Pancreas (tissue), 10 donors: ENCODE measurements at places on chromosomes 16 and 17.

- no peak for DNase-seq
These were observed 118.3 kb upstream of the EEF2KMT start for GRCh38 chr16:5215901-5216300.

DNA sequence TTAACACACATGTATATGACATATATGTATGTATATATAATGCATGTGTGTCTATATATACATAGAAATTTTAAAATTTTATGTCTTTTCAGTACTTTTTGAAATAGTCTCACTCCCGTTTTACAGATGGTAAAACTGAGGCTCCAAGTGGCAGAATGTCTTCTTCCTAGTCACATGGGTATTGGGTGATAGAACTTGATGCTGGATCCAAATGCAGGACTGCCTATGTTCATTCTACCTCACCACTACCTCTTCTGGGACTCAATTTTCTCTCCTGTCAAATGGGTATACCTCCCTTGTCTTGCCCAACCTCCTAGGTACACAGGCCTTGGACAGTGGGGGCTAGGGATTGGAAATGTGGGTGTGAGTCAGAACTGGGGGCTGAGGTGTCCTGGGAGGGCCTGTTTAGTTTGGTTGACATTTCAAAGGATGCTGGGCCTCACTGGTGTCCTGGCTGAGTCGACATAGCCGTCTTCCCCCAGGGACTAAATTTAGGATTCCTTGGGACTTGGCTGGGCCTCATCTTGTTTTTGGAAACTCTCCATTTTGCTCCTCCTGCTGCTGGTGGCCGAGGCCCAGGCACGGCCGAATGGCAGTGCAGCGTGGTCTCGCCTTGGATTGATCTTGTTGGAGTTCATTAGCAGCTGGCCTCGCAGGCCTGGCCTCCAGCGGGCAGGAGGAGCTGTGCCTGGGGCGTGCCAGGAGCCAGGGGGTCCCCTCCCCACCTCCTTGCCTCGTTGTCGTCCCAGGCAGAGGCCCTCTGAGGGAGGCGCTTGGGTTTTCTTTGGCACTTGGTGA lies 25.9 kb downstream of the NKD1 start:
- DNase-seq: no peak

DNA sequence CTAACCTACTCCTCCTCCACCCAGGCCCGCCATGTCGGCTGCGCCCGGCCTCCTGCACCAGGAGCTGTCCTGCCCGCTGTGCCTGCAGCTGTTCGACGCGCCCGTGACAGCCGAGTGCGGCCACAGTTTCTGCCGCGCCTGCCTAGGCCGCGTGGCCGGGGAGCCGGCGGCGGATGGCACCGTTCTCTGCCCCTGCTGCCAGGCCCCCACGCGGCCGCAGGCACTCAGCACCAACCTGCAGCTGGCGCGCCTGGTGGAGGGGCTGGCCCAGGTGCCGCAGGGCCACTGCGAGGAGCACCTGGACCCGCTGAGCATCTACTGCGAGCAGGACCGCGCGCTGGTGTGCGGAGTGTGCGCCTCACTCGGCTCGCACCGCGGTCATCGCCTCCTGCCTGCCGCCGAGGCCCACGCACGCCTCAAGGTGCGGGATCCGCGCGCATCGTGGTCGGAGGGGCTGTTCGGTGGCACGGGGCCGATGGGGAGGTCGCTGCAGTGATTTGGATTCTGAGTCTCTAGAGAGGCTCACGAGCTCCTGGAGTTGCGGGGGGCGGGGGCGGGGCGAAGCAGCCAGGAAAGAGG lies 878 bp downstream of the TRIM72 start:
- no peak for DNase-seq

DNA sequence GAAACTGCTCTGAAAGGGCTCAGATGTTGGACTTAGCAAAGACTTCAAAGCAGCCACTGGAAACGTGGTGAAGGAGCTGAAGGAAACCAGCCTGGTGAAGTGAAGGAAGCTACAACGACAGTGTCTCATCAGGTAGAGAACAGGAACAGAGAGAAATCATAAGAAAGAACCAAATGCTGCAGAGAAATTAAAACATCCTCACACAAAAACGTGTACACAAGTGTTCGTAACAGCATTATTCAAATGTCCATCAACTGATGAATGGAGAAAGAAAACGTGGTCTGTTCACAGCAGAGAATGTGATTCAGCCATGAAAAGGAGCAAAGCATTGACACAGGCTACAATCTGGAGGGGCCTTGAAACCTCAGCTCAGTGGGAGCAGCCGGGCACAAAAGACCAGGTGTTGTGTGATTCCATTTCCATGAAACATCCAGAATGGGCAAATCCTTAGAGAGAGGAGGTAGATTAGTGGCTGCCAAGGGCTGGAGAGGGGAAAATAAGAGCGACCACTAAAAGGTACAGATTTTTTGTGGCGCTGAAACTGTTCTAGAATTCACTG lies 26.9 kb downstream of the IFT140 start:
- DNase-seq: no peak

- DNase-seq: no peak
These were observed 6.1 kb downstream of the IL21R start for GRCh38 chr16:27408012-27408601.

DNA sequence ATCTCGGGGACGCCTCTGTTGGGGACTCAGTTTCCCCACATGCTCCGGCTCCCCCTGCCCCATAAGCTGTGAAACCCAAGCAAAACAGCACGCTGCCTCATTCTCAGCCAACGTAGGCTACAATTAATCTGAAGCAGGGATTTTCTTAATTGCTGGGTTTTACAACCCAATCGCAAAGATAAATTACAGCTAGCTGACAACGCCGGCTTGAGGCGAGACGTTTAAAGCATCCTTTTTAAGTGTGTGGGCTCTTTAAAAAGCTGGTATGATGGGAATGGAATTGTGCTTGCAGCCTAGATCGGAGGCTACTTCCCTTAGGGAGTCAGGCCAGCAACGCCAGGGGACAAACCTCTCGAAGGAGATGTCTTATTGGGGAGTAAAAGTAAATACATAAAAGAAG lies 185.3 kb downstream of the ZNF423 start:
- DNase-seq: no peak

GRCh38 chr16:64292161-64292560 lies 829.7 kb downstream of the CDH11 start:
- no peak for DNase-seq

DNA sequence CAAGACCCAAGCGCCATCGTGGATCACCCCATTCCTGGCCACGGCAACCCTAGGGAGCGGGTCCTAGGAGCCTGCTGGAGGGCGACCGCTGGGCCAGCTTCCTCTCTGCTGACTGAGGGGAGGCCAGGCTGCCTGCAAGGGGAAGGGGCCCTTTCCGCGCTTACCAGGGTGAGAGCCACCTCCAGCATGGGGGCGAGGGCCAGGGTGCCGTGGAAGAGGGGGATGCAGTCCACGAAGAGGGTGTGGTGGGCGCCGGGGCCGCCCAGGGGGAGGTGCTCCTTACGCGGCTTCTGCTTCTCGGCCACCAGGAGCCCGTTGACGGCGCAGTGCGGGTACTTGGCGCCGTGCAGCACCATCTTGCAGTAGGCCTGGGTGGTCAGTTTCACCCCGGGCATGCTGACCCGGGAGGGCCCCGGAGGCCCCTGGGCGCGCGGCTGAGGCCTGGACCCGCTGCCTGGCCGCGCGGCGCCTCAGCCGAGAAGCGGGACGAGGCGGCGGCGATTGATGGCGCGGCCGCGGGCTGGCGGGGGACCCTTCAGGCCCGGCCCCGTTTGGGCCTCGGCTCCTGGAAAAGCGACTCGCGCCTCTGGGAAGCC lies 345 bp downstream of the EMC8 start:
- DNase-seq: no peak

GRCh38 chr17:40316571-40317344 lies 7.8 kb downstream of the RARA start:
- DNase-seq: peak; percentile 46

- DNase-seq: no peak
These were observed 34.3 kb downstream of the HEATR3 start for GRCh38 chr16:50099957-50100648.

DNA sequence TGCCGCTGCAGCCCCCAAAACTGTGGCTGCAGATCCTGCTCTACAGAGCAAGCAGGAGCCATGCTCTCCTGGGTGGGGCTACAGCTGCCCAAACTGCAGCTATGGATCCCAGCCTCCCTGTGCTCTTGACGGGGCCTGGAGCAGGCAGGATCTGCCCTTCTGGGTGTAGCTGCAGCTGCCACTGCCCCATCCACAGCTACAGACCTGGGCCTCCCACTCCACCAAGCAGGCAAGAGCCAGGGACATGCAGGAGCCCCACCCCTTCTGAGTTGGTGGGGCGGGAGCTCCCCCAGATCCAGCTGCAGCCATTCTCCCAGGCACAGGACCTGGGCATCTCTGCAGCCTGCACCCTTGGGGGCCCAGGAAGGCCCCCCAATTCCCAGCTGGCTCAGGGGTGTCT lies 551.2 kb upstream of the CA10 start:
- DNase-seq: no peak

GRCh38 chr16:3481696-3482658 lies 13.3 kb downstream of the C16orf90 start:
- no peak for DNase-seq

DNA sequence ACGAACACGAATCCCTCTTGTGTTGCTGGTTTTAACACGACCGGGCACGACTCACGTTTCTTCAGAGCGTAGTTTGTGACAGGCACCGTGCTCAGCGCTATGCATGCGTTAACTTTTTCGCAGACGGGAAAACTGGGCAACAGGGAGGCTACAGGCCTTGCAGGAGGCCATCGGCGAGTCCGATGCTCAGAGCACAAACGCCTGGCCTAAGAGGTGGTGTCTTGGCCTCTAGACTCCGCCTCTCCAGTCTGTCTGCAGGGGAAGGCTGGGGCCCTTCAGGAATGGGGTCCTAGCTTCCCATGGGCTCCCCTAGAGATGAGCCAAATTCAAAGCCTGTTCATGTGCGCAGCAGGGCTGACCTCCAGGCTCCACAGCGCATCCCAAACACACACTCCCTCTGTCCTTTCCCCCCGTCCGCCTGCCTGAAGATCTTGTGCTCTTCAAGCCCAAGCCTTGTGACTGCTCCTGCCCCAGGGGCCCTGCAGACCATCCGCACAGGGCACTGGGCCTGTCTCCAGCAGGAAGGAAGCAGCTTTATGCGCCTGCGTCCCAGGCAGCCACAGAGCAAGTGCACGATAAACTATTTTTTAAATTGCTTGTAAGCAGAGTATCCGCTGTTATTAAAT lies 3.1 kb downstream of the CLCN7 start:
- no peak for DNase-seq

DNA sequence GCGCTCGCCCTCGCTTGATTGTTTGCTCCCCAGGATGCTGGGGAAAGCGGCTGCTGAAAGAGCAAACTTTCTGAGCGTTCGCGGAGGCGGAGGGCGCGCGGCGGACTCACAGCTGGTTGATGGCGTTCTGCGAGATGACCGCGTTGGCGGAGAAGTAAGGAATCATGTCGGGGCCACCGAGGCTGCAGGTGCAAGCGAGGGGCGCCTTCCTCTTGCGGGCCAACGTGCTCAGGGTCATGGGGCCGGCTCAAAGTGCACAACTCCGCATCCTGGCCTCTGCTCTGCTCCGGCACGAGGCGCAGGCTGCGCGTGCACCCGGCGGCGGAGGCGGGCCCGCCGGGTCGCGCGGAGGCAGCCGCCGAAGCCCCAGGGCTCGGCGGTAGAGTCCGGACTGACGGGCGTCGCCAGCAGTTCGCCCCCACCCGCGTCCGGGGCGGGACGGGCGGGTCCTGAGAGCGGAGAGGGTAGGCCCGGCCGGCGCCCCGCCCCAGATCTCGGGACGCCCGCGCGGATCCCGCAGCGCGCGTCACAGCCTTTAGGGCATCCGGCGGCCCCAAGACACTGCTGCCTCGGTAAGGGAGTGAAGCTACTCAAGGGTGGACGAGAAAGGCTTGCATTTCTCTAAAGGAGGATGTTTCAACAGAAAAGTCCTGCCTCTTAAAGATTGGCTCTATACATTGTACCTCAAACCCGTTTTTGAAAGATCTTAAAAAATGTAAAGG lies 138.5 kb upstream of the CORO6 start:
- DNase-seq: peak; percentile 75

- no peak for DNase-seq
These were observed 48.8 kb downstream of the RPA1 start for GRCh38 chr17:1878419-1879121.

- no peak for DNase-seq
These were observed 86.1 kb upstream of the SALL1 start for GRCh38 chr16:51237207-51237606.

GRCh38 chr17:16439303-16439791 lies 24.0 kb downstream of the TRPV2 start:
- DNase-seq: no peak

DNA sequence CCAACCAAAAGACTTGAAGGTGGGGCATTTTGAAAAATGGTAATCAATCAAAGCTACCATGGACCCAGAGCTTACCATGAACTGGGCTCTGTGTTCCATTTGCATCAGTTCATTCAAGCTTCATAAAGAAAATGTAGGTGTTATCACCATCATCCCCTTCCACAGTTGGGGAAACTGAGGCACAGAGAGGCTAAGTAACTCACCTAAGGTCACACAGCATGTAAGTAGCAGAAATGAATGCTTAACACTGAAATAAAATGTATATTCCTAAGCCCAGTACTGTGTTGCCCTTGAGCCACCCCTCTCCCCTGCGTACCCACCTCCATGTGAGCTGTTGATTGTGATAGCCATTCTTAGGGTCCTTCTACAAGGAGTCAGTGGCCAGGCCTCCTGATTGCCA lies 83.6 kb downstream of the VAT1L start:
- DNase-seq: no peak

- DNase-seq: no peak
These were observed 3.1 kb downstream of the PLCG2 start for GRCh38 chr16:81782236-81782635.

DNA sequence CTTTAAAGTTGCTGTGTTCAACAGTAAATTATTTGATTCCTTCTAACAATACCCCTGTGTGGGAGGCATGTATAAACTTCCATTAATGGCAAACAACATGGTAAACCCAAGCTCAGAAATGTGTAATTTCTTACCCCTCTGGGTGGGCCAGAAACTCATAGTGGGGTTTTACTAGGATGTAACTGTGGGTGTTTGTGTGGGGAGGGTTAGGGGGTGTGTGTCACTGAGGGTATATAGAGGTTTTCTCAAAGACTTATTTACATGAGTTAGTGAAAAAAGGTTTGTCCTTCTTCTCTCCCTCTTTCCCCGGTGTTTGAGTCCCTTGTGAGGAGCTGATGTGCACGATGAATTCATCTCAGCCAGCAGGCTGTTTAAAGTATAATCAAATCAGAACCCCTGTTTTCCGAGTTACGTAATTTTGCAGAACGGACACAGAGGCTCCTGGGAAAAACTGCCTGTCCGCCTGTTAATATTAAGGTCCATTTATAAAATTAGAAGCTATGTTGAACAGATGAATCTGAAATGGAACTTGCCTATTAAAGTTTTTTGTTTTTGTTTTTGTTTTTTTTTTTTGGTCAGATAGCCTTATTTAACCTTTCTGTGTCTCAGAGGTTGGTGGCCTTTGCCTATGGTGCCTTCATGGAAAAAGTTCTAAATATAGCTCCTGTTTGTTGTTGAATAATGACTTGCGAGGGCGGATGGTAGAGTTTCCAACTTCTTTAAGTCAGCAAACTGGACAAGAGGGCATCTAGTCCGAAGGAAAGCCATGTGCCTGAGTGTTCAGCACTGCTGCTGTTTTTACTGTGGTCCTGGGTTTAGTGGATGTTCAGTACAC lies 73.3 kb downstream of the MSI2 start:
- no peak for DNase-seq
